ENCODE measurements at places on chromosomes 6 and 20. TPM values are rescaled to one million over a fixed set of nuclear protein-coding genes. Genes with fewer than 3 reads are reported as not detected.
A peak's percentile ranks its signal among the peaks of the same experiment; 100 is the strongest.

The SLC35D3 gene
- total RNA-seq = not detected

DNA sequence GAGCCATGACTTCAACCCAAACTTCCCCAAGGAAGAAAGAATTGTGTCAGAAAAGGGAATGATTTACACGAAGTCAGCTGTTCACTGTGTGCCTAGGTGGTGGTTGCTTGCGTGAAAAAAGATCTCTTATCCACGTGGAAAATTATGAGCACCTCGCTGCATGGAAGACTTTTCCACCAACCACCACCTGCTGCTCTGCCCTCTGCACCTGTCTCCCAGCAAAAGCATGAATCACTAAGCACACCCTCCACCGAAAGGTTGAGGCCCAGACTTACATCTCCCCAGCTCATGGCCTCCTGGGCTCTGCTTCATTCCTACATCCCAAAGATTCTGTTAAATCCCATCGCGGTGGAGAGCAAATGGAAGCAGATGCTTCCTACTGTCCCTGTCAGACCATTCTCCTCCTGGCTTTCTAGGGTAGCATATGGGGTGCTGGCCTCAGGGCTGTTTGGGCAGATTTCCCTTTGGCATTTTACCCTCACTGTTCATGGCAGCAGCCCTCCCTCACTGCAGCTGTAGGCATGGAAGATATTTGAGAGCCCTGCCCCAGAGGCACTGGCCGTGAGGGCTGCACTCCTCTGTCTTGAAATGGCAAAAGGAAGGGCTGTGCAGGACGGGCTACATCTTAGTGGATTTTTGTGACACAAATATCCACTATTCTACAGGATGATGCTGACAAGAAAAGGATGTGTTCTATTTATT is 37.6 kb upstream of the CST5 start:
- no peak for DNase-seq
- H3K4me1 ChIP-seq = no peaks in the 10 kb centered on the region
- no peaks in the 10 kb centered on the region for H3K27me3 ChIP-seq
- no peak overlapping the region for H3K27ac ChIP-seq
- H3K4me3 ChIP-seq = no peak overlapping the region

The CBFA2T2 gene
- total RNA-seq = 14.6 TPM

The ADGB gene
- total RNA-seq = not detected

DNA sequence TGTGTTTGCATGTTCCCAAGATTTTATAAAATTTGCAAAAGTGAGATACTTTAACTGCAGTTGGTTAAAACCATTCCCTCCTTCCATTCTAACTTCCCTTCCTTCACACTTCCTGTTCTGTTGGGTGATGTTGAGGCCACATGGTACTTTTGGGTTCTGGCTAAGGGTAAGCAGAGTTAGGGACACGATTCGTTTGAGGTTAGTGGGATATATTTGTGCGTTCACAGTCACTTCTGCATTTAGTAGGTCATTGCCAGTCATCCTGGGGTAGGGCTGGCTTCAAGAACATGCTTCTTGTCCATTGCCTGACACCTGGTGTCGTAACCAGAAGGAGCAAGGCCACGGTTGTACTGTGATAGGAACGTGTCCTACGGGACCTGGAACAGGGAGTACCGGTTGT is 340.1 kb downstream of the ZFAND3 start:
- no peaks in the 10 kb centered on the region for H3K36me3 ChIP-seq
- H3K4me1 ChIP-seq = peaks cover 4% of the 10 kb centered on the region
- no peak overlapping the region for H3K4me3 ChIP-seq

The PAK5 gene
- 0.19 TPM for total RNA-seq

GRCh38 chr20:10430000-10430466 is 4.0 kb downstream of the MKKS start:
- no peak overlapping the region for H3K27ac ChIP-seq
- no peaks in the 10 kb centered on the region for H3K27me3 ChIP-seq
- peak; percentile 29 for DNase-seq
- peaks cover 3% of the 10 kb centered on the region for H3K4me1 ChIP-seq

The RSPO3 gene
- 4.5 TPM for total RNA-seq

DNA sequence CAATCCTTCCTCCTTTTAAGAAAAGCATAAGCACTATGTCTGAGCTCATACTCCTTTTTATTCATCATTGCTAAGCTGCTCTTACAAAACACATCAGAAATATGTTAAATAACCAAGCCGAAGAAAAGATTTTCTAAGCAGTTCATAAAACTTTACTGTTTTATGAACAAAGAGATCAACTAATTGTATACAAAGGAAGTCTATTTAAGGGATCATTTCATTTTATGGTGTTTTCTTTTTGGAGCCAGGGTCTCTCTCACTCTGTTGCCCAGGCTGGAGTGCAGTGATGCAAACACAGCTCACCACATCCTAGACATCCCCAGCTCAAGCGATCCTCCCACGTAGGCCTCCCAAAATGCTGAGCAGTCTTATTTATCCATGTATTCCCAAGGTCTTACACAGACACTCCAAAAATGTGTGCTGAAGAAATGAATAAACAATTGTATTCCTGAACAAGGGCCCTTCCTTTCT is 9.3 kb downstream of the NUDT3 start:
- peaks cover 5% of the 10 kb centered on the region for H3K4me1 ChIP-seq
- H3K27ac ChIP-seq = peak overlapping the region; percentile 6
- peak; percentile 70 for DNase-seq
- no peak overlapping the region for H3K4me3 ChIP-seq

DNA sequence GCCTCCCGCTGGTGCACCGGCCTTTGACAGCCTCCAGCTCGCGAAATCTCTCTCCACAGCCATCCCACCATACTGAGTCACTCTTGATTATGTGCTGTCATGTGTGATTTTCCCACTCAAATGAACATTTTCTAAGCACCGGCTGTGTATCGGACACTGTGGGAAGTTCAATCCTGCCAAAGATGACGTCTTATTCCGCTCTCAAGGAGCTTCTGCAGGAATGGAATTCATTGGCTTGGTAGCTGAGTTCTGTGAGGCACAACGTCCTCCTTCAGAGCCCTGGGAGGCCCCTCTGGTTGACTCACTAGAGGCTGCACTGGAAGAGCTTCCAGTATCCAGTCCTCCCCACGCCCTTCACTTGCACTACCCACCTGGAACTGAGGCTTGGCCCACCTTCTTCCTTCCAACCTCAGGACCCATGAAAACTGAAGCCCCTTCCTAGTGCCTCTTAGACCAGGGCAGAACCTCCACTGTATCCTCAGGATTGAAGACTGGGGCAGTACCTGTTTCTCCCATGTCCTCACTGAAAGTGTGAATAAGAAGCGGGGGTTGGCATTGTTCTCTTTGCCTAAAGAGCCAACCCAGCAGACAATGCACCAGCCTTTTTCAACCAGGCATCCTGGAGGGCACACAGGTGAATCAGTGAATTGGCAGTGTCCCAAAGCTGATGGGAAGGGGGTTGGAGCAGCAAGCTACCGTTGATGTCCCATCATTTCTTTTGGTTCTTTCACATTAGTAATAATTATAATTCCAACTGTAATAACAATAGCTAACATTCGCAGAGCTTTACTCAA is 1.7 kb downstream of the UNC5CL start:
- H3K4me1 ChIP-seq = peaks cover 9% of the 10 kb centered on the region
- no peaks in the 10 kb centered on the region for H3K36me3 ChIP-seq
- H3K4me3 ChIP-seq = no peak overlapping the region
- DNase-seq = peak; percentile 12

The PKHD1 gene
- total RNA-seq = 0.17 TPM

DNA sequence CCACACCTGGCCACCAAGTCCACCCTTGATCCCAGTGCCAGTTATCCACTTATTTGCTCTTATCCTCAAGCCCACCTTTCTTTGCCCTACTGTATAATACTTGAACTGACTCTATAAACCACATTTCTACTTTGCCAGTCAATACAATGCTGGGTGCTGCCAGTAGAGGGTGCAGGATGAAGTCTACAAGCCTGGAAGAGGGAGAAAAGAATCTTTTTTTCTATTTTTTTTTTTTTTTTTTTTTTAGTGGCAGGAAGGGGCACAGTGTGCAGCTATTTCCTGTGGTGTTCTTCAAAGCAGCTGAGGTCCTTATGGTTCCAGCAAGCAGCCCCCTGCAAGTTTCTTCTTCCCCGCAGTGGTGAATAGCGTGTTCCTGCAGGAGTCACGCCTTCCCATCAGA is 22.2 kb upstream of the GABRR1 start:
- H3K36me3 ChIP-seq = no peaks in the 10 kb centered on the region
- H3K4me3 ChIP-seq = no peak overlapping the region
- H3K27ac ChIP-seq = no peak overlapping the region
- H3K4me1 ChIP-seq = no peaks in the 10 kb centered on the region

The AFG1L gene
- total RNA-seq = 6.4 TPM

The SIRPD gene
- not detected for total RNA-seq

The ADTRP gene
- 0.58 TPM for total RNA-seq

- peaks cover 33% of the 10 kb centered on the region for H3K4me1 ChIP-seq
- DNase-seq = peak; percentile 70
- peak overlapping the region; percentile 95 for H3K27ac ChIP-seq
- no peaks in the 10 kb centered on the region for H3K27me3 ChIP-seq
Observed at GRCh38 chr20:25308671-25309394, 60.9 kb downstream of the PYGB start.
